NCI-H187 treated with DMSO at 0.1 percent for 48 hours (cell line): ENCODE measurements at places on chromosomes 5 and 9.

GRCh38 chr9:9901624-9902023 is 711.2 kb downstream of the PTPRD start:
- DNase-seq: no peak

- no peak for DNase-seq
Observed at GRCh38 chr9:81549500-81550206, 139.7 kb downstream of the TLE1 start.

- DNase-seq: no peak
Observed at GRCh38 chr9:6711403-6711802, 46.4 kb upstream of the KDM4C start.

GRCh38 chr5:115770466-115770865 is 46.0 kb downstream of the CDO1 start:
- no peak for DNase-seq

- no peak for DNase-seq
Observed at GRCh38 chr9:127187231-127187956, 65.0 kb upstream of the ANGPTL2 start.

DNA sequence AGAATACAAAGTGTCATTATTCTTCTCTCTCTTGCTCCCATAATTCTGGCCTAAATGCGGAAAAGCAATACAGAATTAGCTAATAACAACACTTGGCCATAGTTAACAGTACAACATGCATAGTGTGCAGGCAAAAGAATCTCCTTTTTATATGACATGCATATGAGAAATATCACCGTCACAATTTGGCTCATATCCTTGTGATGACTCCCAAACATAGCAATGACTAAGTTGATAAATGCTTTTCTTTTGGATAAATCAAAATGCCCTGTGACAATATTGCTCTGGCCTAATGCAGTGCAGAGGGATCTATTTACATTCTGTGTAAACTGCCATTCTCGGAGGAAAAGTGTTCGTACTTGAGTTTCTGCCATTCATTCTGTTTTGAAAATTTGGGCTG is 121.9 kb upstream of the GHR start:
- DNase-seq: no peak
